Aorta (tissue), 5 donors: ENCODE measurements at places on chromosomes 11 and 22. TPM values are rescaled to one million over a fixed set of nuclear protein-coding genes. Genes with fewer than 3 reads are reported as not detected.

DNA sequence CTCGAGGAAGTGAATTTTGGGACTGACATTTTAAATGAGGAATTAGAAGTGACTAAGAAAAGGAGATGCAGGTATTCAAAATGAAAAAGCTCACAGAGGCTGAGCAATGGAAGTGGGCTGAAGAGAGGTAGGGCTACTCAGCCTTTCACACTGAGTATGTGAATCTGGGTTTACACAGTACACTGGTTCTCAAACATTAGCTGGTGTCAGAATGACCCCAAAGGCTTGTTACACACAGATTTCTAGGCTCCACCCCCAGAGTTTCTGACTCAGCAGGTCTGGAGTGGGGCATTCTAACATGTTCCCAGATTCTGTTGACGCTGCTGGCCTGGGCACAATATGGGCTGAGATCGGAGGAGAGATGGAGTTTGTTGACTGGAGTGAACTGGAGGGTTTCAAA is 32.8 kb downstream of the CADM1 start:
- DNase-seq, result no peak

- DNase-seq, result no peak
Measured at GRCh38 chr11:91786097-91786496, 438.5 kb upstream of the FAT3 start.

DNA sequence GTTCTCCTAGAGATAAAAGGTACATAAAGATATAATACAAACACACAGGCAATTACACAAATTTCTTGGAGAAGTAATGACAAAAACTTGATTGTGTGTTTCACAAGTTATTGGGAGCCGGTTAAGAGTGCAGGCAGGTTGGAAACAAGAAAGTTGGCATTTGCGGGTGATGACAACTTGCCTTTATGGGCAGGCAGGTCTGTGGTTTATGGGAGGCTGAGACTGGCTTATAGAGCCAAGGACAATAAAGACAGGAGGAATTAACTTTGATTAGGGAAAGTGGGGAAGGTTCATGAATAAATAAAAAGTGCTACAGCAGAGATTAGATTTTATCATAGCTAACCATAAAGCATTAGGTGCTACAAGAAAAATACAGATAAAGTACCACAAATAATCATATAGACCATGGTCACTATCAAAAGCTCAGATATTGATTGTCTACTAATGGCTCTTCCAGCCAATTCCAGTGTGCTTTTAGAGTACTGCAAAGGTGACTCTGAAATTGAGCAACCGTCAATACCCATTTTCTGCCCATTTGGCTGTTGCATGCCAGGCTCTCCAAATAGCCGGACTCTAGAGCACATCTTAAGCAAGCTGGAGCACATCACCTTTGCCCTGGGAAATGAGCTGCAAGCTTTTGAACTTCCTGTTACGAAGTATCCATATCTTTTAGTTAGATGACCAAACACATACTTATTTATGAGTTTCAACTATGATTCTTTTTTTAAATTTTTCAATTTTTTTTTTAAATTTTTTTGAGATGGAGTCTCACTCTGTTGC is 33.9 kb upstream of the GAB2 start:
- no peak for DNase-seq

MYO18B gene
- 19.9 TPM for total RNA-seq

B4GALNT4 gene
- total RNA-seq, result 3.2 TPM
